ENCODE measurements at places on chromosomes 16 and 17.

DNA sequence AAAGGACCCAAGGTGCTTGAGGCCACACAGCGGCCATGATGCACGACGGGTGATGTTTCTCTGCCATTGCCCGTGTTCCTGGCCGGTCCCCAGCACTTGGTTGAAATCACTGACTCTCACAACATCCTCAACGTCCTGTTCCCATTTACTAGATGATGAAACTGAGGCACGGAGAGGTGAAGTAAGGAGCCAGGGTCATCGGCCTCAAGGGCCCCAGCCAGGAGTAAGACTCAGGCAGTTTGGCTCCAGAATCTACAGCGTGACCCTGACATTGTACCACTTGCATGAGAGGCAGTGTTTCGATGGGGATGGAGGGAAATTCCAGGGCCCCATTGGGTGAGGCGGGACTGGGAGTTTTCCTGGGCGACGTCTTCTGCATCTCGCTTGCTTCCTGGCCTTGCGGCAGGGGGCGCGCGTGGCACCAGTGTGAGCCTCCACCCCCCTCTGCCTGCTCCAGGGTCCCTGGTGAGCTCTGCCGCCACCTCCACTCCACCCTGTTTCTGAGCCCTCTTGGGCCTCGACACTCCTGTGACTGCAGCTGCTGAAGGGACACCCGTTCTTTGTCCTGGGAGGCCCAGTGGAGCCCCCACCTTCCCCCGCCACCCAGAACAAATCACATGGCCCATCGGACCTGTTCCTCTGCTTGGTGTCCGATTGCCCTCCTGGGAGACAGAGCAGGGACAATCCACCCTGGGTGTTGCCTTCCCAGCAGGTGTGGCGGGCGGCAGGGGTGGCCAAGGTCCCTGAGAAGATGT is 133.0 kb upstream of the GSE1 start:
- DNase-seq, result no peak

GRCh38 chr17:79788989-79789942 is 7.6 kb downstream of the CBX8 start:
- DNase-seq, result no peak

GRCh38 chr16:87101903-87102302 is 215.3 kb downstream of the C16orf95 start:
- DNase-seq, result no peak

GRCh38 chr17:43211123-43211479 is 574 bp upstream of the TMEM106A start:
- DNase-seq, result no peak

DNA sequence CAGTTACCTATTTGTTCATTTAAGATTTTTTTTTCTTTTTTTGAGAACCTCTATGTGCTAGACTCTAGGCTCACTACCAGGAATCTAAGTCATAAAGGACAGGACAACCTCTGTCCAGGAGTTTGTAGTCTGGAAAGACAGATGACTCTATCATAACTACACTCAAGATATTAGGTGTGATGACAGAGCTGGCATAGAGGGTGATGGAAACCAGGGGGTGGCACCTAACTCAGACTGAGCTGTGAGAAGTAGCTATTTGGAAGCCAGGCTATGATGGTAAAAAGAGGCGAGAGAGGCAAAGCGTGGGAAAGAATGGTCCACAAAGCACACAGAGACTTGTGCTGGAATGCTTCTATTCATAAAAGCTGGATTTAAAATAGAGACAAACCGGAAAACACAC is 372.3 kb downstream of the SEC14L1 start:
- no peak for DNase-seq

DNA sequence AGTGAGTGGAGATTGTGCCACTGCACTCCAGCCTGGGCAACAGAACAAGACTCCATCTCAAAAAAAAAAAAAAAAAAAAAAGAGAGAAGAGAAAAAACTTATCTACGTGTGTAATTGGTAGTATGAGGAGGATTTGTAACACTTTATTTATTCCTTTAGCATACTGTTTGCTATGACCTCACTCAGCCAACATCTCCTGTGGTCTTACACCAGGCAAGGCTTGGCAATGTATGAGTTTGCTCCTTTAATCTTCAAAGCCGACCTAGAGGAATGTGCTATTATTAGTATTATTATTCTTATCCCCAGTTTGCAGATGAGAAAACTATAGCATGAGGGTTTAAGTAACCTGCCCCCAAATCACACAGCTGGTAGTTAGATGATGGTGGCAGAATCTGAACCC is 35.8 kb upstream of the HAPSTR1 start:
- no peak for DNase-seq

- DNase-seq, result no peak
These were observed 96.6 kb downstream of the LYRM1 start for GRCh38 chr16:20997147-20997546.

DNA sequence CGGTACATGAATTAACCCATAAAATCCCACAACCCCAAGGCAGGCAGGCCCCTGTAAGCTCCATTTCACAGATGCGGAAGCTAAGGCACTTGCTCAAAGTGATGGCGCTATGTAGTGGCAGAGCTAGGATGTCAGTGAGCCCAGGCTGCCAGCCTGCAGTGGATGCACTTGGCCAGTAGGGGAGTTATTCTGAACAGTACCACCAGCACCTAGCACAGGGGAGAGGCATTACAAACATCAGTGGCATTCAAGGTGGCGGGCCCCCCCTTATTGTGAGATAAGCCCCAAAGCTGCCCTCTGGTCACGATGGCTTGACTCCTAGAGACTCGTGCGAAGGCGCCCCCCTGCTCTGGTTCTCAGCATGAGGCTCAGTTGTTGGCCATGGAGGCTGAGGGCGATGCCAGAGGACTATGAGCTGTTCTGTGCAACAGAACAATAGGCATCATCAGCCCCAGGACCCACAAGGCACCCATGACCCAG is 33.8 kb downstream of the GTF3C1 start:
- no peak for DNase-seq

- no peak for DNase-seq
These were observed 66.3 kb upstream of the MYOCD start for GRCh38 chr17:12599186-12599920.

GRCh38 chr16:7504844-7505243 is 172.2 kb downstream of the RBFOX1 start:
- DNase-seq, result no peak

DNA sequence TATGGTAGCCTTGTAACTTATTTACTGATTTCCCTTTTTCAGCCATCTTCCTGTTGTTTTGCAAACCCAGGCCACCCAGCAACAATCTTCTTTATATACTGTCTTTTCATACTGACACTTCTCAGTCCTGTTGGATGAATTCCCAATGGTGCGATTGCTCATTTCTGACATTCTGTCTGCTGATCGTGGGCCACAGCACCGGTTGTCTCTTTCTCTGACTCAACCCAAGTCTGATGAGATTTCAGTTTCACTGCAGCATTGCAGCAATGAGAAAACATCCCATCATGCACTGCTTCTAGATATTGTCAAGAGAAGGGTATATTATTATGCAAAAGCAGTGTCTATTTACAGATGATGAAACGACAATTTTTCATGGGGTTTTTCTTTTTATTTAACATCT is 349.2 kb upstream of the HSBP1 start:
- DNase-seq, result no peak

DNA sequence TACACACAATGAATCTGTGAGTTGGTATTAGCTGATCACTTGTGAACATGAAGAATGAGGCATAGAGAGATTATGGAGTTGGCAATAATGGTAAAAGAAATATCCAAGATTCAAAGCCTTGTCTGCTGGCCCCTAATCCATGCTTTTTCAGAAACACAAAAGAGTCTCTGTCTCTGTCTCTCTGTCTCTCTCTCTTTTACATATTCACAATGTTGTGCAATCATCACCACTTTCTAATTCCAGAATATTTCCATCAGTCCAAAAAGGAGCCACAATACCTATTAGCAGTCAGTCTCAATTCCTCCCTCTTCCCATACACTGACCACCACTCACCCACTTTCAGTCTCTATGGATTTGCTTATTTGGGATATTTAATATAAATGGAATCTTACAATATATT is 370.1 kb upstream of the CDH8 start:
- no peak for DNase-seq

GRCh38 chr16:85220964-85221731 is 108.9 kb upstream of the CIBAR2 start:
- no peak for DNase-seq

GRCh38 chr16:70664325-70665112 is 18.2 kb downstream of the IL34 start:
- no peak for DNase-seq

GRCh38 chr17:79940459-79941087 is 95.1 kb downstream of the TBC1D16 start:
- DNase-seq, result no peak

DNA sequence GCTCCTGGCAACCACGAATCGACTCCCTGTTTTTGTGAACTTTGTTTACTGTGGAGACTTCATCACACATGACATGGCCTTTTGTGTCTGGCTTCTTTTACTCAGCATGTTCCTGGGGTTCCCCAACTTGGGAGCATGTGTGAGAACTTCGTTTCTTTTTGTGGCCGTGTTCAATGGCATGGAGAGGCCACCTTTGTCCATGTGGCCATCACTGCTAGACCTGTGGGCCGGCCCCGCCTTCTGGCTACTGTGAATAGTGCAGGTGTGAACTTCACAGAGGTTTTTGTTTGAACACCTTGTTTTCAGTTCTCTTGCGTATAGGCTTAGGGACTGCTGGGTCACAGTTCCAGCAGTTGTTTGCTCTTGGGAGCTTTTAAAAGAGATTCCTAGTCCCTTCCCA is 5.7 kb upstream of the SLC38A8 start:
- no peak for DNase-seq

GRCh38 chr17:75869282-75870141 is 8.9 kb downstream of the TRIM47 start:
- DNase-seq, result no peak

- DNase-seq, result no peak
These were observed 11.9 kb upstream of the SLC4A1 start for GRCh38 chr17:44279666-44280391.

DNA sequence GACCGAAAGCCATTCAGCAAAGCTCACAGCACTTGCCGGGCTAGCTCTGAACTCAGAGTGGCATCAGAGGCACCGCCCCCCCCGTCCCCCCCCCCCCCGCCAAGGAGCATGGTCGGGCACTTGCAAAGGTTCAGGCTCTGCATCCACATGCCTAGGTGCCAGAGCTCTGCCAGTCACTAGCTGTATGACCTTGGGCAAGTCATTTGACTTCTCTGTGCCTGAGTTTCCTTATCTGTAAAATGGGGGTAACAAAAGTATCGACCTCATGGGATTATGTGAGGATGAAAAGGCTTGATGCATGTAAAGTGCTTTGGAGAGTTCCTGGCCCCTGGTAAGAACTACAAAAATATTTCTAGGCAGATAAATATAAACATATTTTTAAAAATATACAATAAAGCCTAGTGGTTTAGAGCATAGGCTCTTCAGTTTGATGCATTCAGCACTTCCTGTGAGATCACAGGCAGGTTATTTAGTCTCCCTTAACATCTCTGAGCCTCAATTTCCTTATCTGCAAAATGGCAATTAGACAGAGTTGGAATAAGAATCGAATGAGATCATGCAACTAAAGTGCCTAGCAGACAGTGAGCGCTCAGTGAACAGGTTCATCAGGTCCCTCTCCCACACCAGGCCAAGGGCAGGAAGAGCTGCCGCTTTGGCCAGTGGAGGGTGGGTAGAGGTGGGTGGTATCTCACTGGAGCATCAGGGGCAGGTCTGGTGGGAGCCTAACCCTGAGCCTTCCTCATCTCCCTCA is 117.2 kb downstream of the CYLD start:
- DNase-seq, result no peak

DNA sequence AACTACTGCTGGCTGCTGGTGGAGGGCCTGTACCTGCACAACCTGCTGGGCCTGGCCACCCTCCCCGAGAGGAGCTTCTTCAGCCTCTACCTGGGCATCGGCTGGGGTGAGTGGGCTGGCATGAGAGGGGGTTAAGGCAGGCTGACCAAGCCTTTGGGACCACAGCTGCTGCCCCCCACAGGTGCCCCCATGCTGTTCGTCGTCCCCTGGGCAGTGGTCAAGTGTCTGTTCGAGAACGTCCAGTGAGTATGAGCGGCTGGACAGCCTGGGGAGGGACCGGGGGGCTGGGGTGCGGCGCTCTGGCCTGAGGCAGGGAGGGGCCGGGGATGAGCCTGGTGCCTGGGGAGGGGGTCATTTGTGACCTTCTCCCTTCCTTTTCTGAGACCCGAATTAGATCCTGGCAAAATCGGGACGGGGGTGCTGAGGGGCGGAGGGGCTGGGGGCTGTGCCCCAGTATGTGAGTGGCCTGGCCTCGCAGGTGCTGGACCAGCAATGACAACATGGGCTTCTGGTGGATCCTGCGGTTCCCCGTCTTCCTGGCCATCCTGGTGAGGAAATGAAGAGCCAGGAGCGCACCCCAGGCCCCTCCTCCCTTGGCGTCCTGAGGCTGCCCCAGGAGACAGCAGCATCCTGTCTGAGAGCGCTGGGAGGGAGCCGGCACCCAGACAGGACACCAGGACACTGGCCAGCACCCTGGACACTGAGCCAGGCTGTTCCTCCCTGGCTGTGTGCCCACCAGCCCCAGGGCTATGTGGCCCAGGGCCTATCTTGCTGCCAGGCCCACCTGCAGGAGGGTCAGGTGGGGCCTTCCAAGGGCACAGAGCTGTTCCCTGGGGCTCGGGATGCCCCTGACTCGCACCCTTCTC is 8.0 kb downstream of the GCGR start:
- no peak for DNase-seq

DNA sequence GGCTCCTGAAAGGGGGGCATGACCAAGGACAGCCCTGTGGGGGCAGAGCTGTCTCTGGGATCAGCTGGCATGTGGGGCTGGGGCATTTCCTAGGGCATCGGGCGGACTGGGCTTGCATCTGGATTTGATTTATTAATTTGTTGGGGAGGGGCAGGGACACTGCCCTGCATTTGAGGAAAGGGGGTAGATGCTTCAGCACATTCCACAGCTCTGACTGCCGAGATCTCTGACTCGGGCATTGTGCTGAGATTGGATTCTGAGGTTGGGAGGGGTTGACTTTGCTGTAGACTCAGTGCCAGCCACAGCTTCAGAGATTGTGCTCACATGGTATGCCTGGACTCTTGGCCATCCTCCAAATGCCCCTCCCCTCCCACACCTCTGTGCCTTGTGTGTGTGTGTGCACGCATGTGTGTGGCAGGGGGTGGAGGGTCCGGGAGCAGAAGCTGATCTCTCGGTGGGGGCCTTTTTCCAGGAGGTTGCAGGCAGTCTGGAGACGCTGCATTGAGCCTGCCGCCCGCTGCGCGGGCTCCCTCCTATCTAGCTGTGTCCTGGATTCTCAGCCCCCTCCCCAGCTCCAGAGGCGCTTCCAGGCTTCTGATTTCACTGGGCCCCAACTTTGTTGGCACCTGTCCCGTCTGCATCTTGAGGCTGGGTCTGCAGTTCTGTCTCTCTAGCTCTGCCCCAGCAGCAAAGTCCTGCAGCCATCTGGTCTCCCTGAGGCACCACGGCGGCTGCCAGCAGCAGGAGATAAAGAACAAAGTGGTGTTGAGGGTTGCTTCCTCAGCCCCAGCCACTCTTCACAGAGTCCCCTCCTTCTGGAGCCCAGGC is 14.9 kb downstream of the IGFBP4 start:
- DNase-seq, result no peak
